ENCODE measurements at places on chromosomes 1 and 21. TPM values are rescaled to one million over a fixed set of nuclear protein-coding genes. Genes with fewer than 3 reads are reported as not detected.

The SUSD4 gene
- 0.64 TPM for polyA plus RNA-seq

The CSTB gene
- polyA plus RNA-seq: 101 TPM

The EDARADD gene
- polyA plus RNA-seq: 2.1 TPM

The OR2L5 gene
- polyA plus RNA-seq: not detected

The NUDT4B gene
- 1.7 TPM for polyA plus RNA-seq

The LCE2A gene
- polyA plus RNA-seq: not detected

The RNU1-2 gene
- 6.5 TPM for polyA plus RNA-seq

The OLFML3 gene
- 6.6 TPM for polyA plus RNA-seq

The DIO1 gene
- polyA plus RNA-seq: not detected

The SH2D5 gene
- polyA plus RNA-seq: 7.2 TPM

The THEM5 gene
- polyA plus RNA-seq: not detected

The MIXL1 gene
- not detected for polyA plus RNA-seq

The DNAH14 gene
- polyA plus RNA-seq: 15.9 TPM

The OPRD1 gene
- polyA plus RNA-seq: not detected

The HPDL gene
- polyA plus RNA-seq: 2.8 TPM

The GNG12 gene
- polyA plus RNA-seq: 96.1 TPM

The PPIAL4G gene
- not detected for polyA plus RNA-seq

The A3GALT2 gene
- not detected for polyA plus RNA-seq

The B3GALT2 gene
- polyA plus RNA-seq: not detected

The CCDC181 gene
- 0.14 TPM for polyA plus RNA-seq

The SPATA21 gene
- polyA plus RNA-seq: 0.09 TPM

The GPR157 gene
- 2.8 TPM for polyA plus RNA-seq

The LHX8 gene
- polyA plus RNA-seq: 3.3 TPM

The RHBDL2 gene
- polyA plus RNA-seq: 3.4 TPM

The S100A10 gene
- polyA plus RNA-seq: 2,476 TPM

The KCNK2 gene
- polyA plus RNA-seq: 0.07 TPM

The UBXN10 gene
- not detected for polyA plus RNA-seq

The AQP10 gene
- polyA plus RNA-seq: not detected

The PDE4B gene
- 19.8 TPM for polyA plus RNA-seq

The ANKRD65 gene
- polyA plus RNA-seq: 0.05 TPM

The GREM2 gene
- 0.31 TPM for polyA plus RNA-seq

The SLC44A3 gene
- polyA plus RNA-seq: 2.3 TPM

The NES gene
- polyA plus RNA-seq: 2.1 TPM

The KIF21B gene
- polyA plus RNA-seq: 1.4 TPM

The PATJ gene
- 5.9 TPM for polyA plus RNA-seq

The SLAMF7 gene
- 1.8 TPM for polyA plus RNA-seq

The LMX1A gene
- polyA plus RNA-seq: not detected

The PTTG1IP gene
- 93.2 TPM for polyA plus RNA-seq

The TCHH gene
- polyA plus RNA-seq: 0.07 TPM

The FAM163A gene
- not detected for polyA plus RNA-seq

The ZNF697 gene
- 2.0 TPM for polyA plus RNA-seq

The KRTCAP2 gene
- 217 TPM for polyA plus RNA-seq

The ADAM30 gene
- not detected for polyA plus RNA-seq

The VSIG8 gene
- not detected for polyA plus RNA-seq

The ZBTB21 gene
- polyA plus RNA-seq: 5.7 TPM

The CHI3L1 gene
- not detected for polyA plus RNA-seq

The CXADR gene
- 6.4 TPM for polyA plus RNA-seq

The WNT3A gene
- not detected for polyA plus RNA-seq

The PLA2G5 gene
- not detected for polyA plus RNA-seq

The RGS18 gene
- polyA plus RNA-seq: not detected

The PLEKHG5 gene
- polyA plus RNA-seq: 3.4 TPM

The TLR5 gene
- polyA plus RNA-seq: 0.34 TPM

The LORICRIN gene
- not detected for polyA plus RNA-seq

The COL9A2 gene
- polyA plus RNA-seq: 0.32 TPM

The EFNA1 gene
- 19.1 TPM for polyA plus RNA-seq

The FCRL6 gene
- polyA plus RNA-seq: not detected

Measured in A549 (cell line).